Prostate gland (tissue), 2 donors: ENCODE measurements at places on chromosomes 1 and 21. TPM values are rescaled to one million over a fixed set of nuclear protein-coding genes. Genes with fewer than 3 reads are reported as not detected.

Gene FAM43B
- total RNA-seq: 0.85 TPM

Gene PYCR2
- total RNA-seq: 80.2 TPM

Gene TMEM54
- total RNA-seq: 96.2 TPM

Gene PLA2G2C
- total RNA-seq: 0.23 TPM

Gene RALGPS2
- 26.2 TPM for total RNA-seq

Gene PEX14
- 34.7 TPM for total RNA-seq

Gene ANGPTL3
- total RNA-seq: not detected

Gene OR2M3
- 0.06 TPM for total RNA-seq

Gene VAV3
- 14.5 TPM for total RNA-seq

Gene CD1D
- 1.3 TPM for total RNA-seq

Gene LCE3D
- total RNA-seq: not detected

Gene CLCA4
- 1.4 TPM for total RNA-seq

Gene SMIM1
- total RNA-seq: 17.7 TPM

Gene ST6GALNAC5
- total RNA-seq: 4.8 TPM

Gene DDAH1
- 61.6 TPM for total RNA-seq

Gene BECN2
- not detected for total RNA-seq

Gene C1orf21
- 79.3 TPM for total RNA-seq

Gene BCAS2
- total RNA-seq: 35.9 TPM

Gene SLAMF9
- total RNA-seq: not detected

Gene ALX3
- 0.74 TPM for total RNA-seq

Gene BLACAT1
- total RNA-seq: 6.8 TPM

Gene SH3BP5L
- 23.3 TPM for total RNA-seq

Gene MFAP2
- total RNA-seq: 6.3 TPM

Gene OR6K3
- not detected for total RNA-seq

Gene ANKRD35
- 7.5 TPM for total RNA-seq

Gene SEC16B
- total RNA-seq: 2.7 TPM

Gene CSMD2
- 0.14 TPM for total RNA-seq

Gene NEXN
- 14.1 TPM for total RNA-seq

Gene EVA1C
- total RNA-seq: 48.6 TPM

Gene SELL
- 4.8 TPM for total RNA-seq

Gene ETV3L
- total RNA-seq: not detected

Gene HMGCS2
- total RNA-seq: 4.6 TPM

Gene UBASH3A
- total RNA-seq: 1.8 TPM
